ENCODE measurements at places on chromosomes 2 and 18. TPM values are rescaled to one million over a fixed set of nuclear protein-coding genes. Genes with fewer than 3 reads are reported as not detected.

GRCh38 chr2:69580486-69580885 lies 63.1 kb downstream of the AAK1 start:
- no peak for DNase-seq

DNA sequence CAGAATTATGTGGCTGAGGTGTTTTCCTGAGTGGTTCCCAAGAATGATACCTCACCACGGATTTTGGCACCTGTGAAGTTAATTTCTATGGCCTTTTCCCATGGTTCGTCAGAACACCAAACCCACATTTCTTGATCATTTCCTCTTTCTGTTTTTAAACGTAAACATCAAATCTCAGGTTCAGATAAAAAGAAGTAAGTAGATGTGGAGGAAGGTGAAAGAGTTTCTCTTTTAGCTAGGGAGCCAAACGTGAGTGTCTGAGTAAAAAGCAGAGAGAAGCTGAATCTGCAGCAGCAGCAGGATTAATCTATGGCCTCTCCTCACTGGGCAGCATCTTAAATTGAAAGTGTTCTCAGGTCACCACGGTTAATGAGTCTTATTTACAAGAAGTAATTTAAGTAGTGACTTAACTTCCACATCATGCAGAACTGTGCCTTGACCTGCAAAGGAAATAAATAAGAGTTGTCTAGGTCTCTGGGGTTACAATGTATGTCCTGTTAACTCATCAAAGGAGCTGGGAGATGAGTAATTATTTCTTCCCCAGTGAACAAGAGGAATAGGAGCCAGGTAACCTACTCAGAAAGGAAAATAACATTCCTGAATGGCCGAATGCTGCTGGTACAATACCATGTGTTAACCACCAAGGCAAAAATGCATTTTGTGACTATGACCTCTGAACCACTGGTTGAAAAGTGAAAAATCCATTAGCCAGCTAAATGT lies 139.6 kb upstream of the NETO1 start:
- no peak for DNase-seq

DNA sequence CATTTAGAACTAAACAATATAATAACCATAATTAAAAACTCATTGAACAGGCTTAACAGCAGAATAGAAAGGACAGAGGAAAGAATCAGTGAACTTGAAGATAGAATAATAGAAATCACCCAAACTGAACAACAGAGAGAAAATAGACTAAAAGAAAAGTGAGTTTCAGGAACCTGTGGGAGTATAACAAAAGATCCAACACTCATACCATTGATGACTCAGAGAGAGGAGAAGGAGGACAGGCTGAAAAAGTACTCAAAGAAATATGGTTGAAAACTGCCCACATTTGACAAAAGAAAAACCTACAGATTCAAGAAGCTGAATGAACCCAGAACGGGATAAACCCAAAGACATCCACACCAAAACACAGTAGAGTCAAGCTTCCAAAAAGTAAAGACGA lies 54.2 kb upstream of the FMNL2 start:
- no peak for DNase-seq

DNA sequence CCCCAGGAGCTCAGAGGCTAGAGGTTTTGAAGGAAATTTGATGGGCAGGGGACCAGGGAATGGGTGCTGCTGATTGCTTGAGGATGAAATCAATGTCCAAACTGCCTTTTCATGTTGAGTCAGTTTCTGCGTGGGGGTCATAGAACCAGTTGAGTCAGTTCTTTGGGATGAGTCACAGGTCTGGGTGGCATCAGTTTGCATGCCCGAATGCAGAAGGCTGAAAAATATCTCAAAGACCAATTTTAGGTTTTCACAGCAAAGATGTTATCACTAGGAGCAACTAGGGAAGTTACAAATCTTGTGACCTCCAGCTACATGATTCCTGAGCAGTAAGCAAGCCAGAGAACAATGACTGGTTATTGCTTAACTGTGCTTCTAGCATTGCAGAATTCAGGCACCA lies 1135.1 kb upstream of the CRIM1 start:
- no peak for DNase-seq

- no peak for DNase-seq
Observed at GRCh38 chr2:175755169-175755568, 246.9 kb downstream of the LNPK start.

DNA sequence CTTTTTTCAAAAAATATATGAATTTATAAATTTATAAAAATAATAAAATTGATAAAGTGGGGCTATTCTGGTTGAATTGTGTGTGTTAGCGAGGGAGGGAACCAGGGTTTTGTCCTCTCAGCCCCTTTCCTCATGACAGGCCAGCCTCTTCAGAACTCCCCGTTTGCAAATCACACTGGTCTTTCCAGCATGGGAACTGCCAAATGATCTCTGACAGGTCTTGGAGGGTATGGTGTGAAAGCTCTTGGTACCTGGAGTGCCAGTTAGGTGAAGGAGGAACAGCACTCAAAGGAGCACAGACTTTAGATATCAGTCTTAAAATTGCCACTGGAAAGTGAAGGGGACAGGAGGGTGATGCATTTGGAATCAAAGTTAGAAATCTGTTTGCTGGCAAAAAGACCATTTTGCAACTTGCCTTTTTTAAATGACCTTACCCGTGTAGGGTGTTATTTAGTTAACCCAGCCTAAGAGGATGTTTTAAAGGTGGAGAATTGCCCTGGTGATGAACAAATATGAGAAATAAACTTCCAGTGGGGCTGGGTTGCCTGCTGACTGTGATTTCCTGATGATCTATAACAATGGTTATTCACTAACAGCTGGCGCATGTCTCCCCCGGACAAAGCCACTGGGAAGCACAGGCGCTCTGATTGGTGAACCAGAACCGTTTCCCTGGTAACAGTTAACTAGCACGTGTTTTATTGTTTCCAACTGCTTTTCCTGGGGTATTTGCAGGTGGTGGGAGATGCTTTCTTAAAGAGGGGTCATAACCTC lies 85.3 kb upstream of the EFEMP1 start:
- peak; percentile 83 for DNase-seq

- DNase-seq, result no peak
Observed at GRCh38 chr2:237164474-237165042, 78.9 kb downstream of the COPS8 start.

GRCh38 chr18:2442726-2443275 lies 128.5 kb downstream of the METTL4 start:
- DNase-seq, result no peak

- DNase-seq, result no peak
Observed at GRCh38 chr2:74128206-74128605, 19.5 kb downstream of the BOLA3 start.

DNA sequence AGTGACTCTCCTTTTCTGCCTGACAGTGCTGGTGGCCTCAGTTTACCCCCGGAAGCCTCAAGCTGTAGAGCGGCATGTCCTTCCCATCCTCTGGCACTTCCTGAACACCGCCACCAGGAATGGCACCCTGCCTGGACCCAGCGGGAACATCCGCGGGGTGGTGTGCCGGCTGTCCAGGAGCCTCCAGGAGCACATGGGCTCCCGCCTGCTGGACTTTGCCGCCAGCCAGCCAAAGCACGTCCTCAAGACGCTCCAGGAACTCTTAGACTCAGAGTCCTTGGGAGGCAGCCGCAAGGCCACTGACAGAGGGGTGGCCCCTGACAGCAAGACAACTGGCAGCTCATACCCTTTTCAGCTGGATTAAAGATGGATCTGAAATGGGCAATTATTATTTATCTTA lies 22.6 kb downstream of the PCARE start:
- DNase-seq, result no peak

DNA sequence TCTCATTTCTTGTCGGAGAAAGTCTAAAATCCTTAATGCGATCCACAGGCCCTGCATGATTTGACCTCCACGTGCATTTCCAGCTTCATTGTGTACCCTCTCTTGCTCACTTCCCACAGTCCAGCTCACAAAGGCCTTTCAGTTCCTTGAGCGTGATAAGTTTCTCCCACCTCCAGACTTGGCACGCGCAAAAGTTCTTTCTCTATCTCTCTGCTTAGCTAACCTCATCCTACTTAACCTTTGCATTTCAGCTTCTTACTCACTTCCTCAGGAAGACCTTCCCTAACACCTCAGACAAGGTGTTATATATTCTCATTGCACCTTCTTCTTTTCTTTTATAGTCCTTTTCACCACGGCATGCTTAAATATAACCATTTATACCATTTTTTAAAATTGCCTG lies 124.8 kb upstream of the XPO1 start:
- DNase-seq, result no peak

- no peak for DNase-seq
Observed at GRCh38 chr2:215722986-215723630, 287.2 kb upstream of the FN1 start.

DNA sequence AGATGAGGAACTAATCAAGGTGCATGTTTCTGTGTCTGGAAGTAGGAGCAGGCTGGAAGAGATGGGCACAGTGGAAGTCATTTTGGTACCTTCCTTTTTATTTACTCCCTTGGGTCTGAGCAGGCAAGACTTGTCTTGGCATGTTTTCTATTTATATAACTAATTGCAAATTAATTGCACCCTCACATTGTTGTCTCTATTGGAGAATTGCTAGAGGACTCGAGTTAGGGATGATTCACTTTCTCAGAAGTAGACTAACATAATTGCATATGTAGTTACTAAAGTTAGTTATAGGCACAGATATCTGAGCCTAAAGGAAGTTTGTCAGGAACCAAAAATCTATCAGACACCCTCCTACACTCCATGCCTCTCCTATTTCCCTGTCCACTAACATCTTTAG lies 92.8 kb upstream of the NRP2 start:
- DNase-seq, result no peak

- DNase-seq, result peak; percentile 17
Observed at GRCh38 chr2:136582628-136583205, 182.6 kb upstream of the THSD7B start.

UGT1A6 gene
- total RNA-seq, result not detected

AFF3 gene
- total RNA-seq, result 17.9 TPM

PNKD gene
- total RNA-seq, result 85.5 TPM

C2orf80 gene
- total RNA-seq, result not detected

DYSF gene
- total RNA-seq, result 42.0 TPM

SNTG2 gene
- total RNA-seq, result 0.65 TPM

ATP6V1B1 gene
- total RNA-seq, result 0.84 TPM

Measured in right cardiac atrium (tissue), 5 donors.